ENCODE measurements at places on chromosomes 6 and 20. TPM values are rescaled to one million over a fixed set of nuclear protein-coding genes. Genes with fewer than 3 reads are reported as not detected.

DNA sequence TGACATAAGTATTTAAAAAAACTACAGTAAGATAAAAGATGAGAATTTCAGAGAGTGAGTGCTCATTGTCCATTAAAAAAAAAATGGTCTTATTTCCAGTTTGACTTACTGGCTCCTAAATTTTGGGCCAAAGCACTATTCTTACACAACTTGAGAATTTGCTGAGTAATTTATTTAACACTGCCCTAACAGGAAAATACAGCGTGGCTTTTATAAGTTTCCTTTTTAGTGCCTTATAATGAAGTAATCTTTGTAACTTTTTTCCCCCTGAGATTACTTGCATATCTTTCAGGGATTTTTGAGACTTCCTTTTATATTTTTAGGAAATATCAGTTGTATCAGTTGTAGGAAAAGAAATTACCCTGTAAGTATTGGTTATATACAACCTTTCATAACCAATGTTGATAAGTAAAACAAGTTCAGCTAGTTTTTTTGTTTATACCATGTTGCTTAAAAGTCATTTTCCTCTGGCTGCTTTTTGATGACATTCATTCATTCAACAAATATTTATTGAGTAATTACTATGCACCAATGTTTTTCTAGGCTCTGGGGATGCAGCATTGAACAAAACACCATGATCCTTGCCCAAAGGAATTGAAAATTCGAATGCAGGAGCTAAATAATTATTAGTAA, 106.4 kb upstream of the SGK1 start:
- DNase-seq, result no peak

DNA sequence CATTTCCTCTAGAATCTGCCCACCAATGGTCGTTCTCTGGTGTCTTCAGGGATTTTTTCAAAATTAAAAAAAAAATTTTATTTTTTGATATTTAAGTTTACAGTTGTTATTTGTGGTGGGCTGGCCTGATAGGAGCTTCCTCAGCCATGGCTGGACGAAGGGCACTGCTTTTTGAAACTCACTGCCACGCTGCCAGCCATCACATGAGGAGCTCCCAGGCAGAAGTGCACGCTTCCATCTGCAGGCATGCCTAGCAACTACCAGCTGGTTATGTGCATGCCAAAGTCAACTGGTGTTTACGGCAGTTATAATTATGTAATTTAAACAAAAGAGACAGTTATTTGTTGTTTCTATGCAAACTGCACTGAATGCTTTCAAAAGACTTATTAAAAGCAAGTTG, 105.1 kb downstream of the IRF4 start:
- DNase-seq, result no peak

- no peak for DNase-seq
These were observed 1.5 kb downstream of the DEK start for GRCh38 chr6:18262702-18263417.

DNA sequence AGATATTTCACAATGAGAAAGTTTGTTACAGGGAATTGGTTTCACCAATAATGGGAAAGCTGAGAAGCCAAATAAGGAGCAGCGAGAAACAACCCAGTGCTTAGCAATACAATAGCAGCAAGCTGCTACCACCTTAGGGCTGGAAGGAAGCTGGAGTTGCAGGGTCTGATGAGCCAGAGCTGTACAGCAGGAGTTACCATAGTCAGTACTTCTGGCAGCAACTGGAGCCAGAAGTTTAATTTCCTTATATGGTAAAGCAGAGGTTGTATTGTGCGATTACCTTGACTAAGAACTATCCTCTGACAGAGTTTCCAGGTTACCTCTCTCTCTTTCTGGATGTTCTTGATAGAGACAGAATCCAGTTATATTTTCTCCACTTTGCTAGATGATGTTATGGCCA, 137.1 kb upstream of the OLIG3 start:
- no peak for DNase-seq

GRCh38 chr6:168479421-168479820, 38.4 kb downstream of the SMOC2 start:
- DNase-seq, result no peak

DNA sequence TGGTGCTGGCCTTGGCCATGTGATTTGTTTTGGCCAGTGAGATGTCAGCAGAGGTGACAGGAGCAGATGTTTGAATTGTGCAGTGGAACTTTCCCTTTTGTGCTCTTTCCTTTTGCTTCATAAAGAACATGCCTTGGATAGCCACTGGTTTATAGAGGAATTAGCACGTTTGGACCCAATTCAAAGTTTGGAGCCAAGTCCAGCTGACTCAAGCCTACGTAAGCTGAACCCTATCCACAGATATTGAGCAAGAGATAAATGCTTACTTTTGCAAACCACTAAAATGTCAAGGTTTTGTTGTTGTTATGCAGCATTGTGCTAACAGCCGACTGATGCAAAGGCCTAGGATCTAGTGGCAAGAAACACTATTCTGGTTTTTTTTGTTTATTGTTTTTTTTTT, 230.9 kb upstream of the CITED2 start:
- no peak for DNase-seq

GRCh38 chr20:4136967-4137334, 121.6 kb upstream of the RNF24 start:
- no peak for DNase-seq

DNA sequence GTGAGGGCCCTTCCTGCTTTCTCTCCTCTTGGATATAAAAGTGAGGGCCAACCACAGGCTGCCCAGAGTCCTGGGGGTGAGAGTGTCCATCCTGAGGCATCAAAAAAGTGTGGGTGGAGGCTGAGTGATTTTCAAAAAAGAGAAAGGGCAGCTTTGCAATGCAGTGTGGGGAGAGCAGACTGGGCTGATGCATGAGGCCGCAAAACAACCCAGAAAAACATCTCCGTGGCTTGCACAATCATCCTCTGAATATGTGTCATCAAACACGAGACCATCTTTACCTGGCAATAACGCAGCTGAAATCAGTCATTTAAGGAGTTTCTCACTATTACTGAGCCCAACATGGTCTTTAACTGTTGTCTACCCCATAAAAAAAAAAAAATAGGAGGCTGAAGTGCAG, 191.2 kb upstream of the SOX4 start:
- no peak for DNase-seq

DNA sequence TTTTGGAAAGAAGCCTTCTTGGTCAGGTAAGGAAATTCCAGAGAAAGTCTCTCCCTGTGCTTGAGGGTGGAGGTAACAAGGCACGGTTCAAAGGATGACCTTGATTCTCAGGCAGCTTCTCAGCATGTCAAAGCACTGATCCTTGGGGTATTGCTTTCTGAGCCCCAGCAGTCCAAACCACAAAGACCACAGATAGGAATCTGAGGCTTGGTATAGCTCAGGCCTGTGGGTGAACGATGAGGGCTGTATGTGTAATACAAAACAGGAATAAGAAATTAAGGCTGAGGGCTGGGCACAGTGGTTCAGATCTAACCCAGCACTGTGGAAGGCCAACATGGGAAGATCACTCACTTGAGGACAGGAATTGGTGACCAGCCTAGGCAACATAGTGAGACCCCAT, 70.2 kb upstream of the SLC22A1 start:
- no peak for DNase-seq

Gene HELZ2
- total RNA-seq, result 45.8 TPM

Gene ETV7
- 20.4 TPM for total RNA-seq

Measured in stomach (tissue), 19 donors.